ENCODE measurements at places on chromosomes 11 and 22.
A peak's percentile ranks its signal among the peaks of the same experiment; 100 is the strongest.

- DNase-seq: no peak
Observed at GRCh38 chr11:68998390-68998911, 14.6 kb downstream of the MRGPRF start.

DNA sequence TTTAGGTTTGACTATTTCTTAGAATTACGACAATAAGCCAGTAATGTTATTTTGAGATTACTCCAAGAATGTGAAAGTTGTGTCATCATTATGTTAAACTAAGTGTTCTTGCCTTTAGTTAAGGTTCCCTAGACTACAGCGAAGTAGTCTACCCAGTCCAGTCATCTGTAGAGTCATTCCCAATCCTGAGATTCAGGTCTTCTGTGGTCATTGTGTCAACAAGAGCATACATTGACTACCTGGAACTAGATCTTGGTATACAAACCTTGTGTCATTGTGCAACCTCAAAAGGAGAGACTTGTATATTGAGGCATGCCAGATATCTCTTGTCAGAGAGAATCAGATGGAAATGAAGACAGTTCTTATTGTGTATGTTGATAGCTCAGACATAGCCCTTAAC is 115.9 kb downstream of the ATM start:
- no peak for DNase-seq

DNA sequence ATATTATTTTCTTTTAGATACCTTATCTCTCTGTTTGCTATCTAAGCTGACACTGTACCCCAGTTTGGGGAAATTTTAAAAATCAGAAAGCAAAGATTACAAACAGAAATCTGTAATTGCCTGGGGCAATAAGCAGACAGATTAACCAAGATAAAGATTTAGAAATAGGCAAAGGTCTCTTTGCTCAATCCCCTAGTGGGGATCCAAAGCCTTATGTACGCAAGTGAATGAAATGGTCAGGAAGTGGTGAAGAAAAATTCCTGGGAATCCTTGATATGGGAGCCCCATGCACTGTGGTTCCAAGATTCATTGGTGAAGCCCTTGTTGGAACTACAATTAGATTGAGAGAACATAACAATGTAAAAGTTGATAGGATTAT is 139.5 kb upstream of the GUCY1A2 start:
- no peak for DNase-seq

- no peak for DNase-seq
Observed at GRCh38 chr11:59222464-59223060, 9.8 kb upstream of the MPEG1 start.

- DNase-seq: no peak
Observed at GRCh38 chr11:130462931-130463330, 14.5 kb downstream of the ADAMTS15 start.

- DNase-seq: peak; percentile 31
Observed at GRCh38 chr11:74696939-74697675, 34.1 kb downstream of the CHRDL2 start.

DNA sequence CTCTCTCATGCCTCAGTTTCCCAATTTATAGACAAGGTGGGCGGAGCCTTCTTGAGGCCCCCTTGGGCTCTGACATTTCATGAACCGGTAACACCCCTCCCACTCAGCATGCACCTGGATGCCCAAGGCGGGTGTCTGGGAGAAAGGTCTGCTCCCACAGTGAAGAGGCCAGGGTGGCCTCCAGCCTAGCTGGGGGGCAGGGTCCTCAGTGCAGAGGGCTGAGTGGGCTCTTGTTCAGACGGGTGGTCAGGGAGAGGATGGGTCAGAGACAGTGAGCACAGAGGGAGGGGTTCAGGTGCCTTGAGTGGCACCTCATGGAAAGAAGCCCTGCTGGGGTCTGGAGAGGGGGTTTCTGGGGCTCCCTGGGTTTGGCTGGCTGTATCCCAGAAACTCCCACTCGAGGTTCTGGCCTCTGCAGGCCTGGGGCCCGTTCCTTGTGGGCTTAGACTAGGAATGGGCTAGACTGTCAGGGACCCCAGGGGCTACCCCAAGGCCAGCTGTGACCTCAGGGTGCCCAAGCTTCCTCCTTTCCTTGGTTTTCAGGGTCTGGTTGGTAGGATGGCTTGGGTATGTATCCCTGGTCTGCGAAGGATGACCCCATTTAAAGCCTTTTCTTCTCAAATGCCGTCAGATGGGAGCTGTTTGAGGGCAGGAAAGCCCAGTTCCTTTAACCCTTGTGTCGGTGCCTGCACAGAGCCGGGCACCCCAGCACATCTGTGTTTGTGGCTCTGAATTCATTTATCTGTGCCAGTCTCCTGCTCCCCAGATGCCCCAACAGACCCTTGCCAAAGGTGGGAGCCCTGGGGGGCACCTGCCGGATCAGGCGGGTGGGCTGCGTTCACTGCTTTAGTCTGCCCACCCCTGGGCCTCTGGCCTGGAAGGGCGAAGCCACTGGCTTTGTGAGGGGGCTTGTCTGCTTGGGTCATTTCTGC is 1.2 kb downstream of the SYNGR1 start:
- DNase-seq: no peak

GRCh38 chr11:82895437-82896091 is 4.7 kb downstream of the PRCP start:
- no peak for DNase-seq

DNA sequence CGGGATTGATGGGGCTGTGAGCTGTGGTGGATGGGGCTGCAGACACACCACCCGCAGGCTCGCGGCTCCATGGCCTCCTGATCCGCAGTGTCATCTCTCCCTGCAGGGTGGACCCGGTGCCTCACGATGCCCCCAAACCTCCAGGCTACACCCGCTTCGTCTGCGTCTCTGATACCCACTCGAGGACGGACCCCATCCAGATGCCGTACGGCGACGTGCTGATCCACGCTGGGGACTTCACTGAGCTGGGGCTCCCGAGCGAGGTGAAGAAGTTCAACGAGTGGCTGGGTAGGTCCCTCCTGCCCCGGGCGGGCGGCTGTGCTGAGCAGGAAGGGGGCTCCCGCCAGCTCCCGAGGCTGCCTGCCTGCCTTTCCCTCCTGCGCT is 23.1 kb downstream of the MPPED1 start:
- DNase-seq: no peak

- DNase-seq: no peak
Observed at GRCh38 chr11:37946155-37946766, 1348.2 kb upstream of the RAG2 start.

DNA sequence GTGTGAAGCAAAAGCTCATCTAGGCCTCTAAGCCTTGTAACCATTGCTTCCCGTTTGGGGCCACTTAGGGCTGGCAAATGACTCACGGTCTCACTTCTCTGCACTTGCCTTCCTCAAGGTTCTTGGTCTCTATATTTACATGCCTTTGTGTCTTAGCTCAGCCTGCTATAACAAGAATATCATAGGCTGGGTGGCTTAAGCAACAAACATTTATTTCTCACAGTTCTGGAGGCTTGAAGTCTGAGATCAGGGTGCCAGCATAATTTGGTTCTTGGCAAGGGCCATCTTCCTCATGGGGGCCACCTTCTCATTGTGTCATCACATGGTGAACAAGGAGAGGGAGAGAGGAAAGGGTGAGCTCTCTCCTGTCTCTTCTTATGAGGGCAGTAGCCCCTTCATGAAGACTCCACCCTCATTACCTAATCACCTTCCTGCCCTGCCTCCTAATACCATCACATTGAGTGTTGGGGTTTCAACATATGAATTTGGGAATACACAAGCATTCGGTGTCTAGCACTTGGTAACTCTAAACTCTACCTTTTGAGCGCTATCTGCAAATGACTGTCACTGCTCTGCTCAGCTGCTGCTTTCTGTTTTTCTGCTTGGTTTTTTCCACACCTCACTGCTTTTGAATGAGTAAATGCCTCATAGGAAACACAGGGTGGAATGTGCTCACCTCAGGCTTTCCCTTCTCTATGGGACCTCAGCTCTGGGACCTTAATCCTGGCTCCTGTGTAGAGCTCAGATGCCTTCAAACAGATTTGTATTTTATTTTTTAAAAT is 16.2 kb upstream of the ME3 start:
- peak; percentile 27 for DNase-seq

DNA sequence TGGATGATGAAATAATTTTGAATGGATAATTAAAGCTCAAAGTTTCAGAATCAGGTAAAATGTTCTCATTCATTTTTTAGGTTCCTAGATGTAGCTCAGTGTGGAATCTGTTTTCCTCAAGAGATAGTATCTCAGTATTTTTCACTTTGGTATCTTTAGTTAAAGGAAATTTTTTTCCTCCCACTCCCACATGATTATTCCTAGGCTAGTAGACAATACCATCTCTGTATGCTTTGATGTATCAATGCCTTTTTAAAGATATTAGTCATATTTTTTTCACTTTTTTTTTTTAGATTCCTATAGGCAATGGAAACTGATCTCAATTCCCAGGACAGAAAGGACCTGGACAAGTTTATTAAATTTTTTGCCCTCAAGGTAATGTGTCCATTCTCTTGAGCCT is 26.6 kb downstream of the ATG13 start:
- no peak for DNase-seq
